ENCODE measurements at places on chromosomes 5 and 9.

DNA sequence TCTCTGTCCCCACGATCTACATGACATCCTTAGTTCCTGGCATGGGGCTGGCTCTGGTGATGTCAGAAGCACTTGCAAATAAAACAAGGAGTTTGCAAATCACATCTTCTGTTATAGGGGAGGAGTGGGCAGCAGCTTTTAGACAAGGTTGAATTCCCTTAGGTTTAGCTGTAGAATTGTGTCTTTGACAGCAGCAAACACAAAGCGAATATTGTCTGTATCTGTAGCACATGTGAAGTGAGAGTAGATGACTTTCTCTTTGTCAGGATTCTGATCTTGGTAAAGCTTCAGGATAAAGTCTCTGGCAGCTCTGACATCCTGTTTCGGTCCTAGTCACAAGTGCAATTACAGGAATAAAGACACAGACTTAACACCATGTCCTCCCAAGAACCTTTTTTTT lies 224.3 kb downstream of the GNA14 start:
- no peak for DNase-seq

- DNase-seq, result no peak
These were observed 516.3 kb upstream of the DAP start for GRCh38 chr5:11277323-11277722.

DNA sequence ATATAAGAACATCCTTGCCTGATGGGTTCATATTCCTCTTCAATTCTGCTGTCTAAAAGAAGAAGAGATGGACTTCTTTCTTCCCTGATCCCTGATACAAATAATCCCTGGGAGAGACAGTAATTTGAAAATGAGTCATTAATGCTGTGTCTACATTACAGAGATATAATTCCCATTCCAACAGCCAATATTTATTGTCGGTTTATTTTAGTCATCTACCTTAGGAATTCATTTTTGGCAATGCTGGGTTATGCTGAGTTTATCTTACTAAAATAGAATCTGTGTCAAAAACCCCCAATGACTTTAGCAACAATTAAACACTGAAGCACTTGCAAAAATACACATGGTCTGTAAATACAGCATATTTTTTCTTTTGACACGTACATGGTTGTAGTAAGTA lies 23.9 kb downstream of the ZNF474 start:
- no peak for DNase-seq

GRCh38 chr5:178237431-178238312 lies 5.1 kb upstream of the PHYKPL start:
- DNase-seq, result no peak

DNA sequence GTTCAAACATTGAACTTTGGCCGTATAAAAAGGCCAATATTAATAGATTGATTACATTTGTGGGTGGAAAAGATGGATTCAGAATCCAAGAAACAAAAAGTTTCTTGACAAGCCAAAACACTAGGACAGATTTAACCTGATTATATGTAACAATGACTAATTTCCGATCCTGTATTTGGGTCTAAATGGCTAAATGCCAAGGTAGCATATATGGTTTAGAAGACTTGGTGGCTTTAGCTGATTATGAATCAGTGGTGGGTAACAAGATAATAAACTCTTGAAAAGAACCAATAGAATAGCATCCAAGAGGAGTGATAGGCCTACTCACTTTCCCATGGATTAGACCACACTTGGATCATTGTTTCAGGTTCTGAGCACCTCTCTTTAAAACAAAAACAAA lies 21.8 kb upstream of the ANP32B start:
- DNase-seq, result no peak

DNA sequence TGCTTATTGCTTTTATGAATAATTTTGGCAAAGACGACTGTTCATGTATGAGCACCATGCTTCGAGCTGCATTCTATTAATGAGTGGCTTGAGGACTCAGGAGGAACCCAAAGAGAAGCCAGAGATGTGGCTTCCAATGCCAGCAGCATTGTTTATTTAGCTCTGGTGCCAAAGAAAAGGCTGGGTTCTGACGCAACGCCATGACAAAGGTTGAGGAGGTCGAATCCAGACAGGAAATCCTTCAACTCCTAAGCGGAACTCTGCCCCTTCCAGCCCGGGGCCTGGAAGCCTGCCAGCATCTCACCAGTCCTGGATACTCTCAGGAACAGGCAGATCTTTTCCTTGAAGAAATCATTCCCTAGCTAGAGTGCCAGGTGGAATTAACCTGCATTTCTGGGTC lies 104.4 kb downstream of the ARHGAP26 start:
- no peak for DNase-seq

GRCh38 chr5:6454628-6455053 lies 6.0 kb downstream of the UBE2QL1 start:
- no peak for DNase-seq

DNA sequence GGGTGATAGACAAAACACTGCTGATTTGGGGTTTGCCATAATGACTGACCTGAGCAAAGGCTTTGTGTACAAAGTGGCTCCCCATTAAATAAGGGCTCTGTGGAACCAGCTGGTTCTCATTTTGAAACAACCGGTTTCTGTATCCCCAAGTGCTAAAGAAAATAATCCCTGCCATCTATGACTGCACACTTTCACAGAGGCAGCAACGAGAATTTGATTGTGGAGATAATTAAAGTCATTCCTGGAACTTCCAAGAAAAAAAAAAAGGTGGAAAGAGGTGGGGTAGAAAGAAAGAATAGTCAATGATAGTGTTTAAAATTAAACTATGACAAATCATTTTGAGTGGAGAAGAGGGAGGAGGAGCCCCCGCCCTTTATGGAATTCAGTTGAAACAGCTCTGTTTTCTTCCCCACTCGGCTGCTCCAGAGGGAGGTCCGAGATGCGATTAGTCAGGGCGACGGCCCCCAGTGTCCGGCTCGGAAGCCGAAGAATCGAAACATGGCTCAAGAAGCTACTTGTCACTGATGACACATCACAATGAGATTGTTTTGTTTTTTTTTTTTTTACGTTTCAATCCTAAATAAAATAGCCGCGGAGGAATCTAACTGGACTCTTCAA lies 38.4 kb downstream of the EBF1 start:
- no peak for DNase-seq

- no peak for DNase-seq
These were observed 1260.9 kb upstream of the C9orf72 start for GRCh38 chr9:28834156-28834555.

DNA sequence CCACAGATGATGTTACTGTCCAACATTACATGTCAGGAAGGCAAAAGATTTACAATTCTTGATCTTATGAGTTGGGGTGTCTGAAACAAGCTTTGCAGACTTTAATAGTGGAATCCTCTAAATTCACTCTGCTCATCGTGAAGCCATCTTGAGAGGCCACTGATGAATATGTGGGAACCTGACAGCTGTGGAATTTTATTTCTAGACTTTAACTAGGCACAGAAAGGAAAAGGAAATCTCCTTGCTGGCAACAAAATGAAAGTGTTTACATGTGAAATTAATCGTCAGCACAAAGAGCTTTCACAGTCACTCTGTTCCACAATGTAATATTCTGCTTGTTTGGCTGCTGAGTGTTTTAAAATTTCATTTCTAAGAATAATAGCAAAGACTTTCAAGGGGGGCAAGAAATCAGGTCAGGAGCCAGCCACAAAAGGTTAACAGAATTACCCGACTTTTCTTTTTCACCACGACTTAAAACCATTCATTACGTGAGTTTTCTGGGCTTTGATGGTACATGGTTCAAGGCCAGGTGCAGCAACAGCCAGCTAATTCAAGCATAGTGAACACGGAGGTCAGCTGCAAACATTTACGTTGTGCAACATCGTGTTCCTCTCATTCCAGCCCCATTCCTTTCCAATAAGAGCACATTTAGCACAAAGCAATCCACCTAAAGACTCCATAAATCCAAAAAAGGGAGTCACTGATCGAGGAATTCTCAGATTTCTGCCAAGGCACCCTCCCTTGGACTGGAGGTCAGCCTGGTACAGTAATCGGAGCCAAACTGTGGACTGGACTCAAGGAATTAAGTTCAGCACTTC lies 14.6 kb downstream of the NREP start:
- no peak for DNase-seq

DNA sequence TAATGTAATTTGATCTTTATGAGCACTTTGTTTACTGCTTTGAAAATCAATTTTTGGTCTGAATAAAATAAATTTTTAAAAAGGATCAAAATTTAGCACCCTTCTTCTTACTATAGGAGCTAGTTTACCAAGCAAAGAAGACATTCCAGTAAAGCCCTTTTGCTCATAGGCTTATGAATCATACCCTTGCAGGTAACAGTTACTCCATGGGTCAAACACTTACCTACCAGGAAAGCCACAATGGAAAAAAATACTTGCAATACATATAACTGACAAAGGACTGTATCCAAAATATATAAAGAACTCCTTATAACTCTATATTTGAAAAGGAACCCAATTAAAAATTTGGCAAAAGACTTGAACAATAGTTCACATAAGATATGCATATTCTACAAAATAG lies 66.6 kb downstream of the SHOC1 start:
- DNase-seq, result no peak

- DNase-seq, result no peak
These were observed 47.7 kb upstream of the TMC1 start for GRCh38 chr9:72473474-72474261.

- DNase-seq, result no peak
These were observed 11.8 kb downstream of the IL6ST start for GRCh38 chr5:55982957-55983381.

DNA sequence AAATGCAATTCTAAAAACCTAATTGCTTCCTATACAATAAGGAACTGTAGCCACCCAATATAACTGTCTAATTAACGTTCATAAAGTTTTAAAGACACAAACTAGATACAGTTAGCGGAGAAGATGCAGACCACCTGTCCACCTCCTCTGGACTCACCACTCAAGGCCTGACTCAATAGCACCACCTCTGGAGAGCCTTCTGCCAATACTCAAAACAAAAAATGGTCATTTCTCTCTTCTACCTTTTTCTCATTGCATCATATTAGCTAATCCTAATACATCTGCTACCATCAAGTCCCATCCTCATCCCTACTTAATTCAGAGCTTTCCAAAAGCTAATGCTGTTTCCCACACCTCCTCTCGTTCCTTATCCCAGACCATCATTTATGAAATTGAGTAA lies 159.9 kb downstream of the MLLT3 start:
- DNase-seq, result no peak

DNA sequence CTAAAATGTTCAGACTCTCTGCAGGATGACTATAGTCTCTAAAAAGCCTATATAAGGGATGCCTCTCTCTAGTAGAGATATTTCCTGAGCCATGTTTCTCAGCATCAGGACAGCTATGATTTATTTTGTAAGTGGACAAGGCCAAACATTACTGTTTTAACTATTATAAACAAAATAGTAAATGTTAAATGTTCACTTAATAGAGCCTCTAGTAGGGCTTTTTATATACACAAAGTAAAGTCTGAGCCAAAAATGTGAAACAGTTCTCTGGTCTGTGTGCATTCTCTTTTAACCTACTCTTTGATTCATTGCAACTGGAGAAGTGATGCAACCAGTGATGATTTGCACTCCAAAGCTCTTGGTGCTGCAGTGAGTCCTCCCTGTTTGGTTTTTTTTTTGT lies 220.5 kb downstream of the GDNF start:
- no peak for DNase-seq

DNA sequence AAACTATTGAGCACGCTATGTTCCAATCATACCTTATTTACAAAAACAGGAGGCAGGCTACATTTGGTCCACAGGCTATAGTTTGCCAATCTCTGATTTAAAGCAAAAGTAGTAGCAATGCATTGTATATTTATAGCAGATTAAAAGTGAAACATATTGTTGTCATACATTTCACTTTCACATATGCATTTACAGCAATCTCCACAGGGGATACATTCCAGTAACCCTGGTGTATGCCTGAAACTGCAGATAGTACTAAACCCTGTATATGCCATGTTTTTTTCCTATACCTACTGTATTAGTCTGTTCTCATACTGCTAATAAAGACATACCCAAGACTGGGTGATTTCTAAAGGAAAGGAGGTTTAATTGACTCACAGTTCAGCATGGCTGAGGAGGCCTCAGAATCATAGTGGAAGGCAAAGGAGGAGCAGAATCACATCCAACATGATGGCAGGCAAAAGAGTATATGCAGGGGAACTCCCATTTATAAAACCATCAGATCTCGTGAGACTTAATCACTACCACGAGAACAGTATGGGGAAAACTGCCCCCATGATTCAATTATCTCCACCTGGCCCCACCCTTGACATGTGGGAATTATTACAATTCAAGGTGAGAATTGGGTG lies 5.9 kb upstream of the CSF1R start:
- no peak for DNase-seq

- DNase-seq, result no peak
These were observed 48.1 kb downstream of the FNBP1 start for GRCh38 chr9:129994882-129995281.

GRCh38 chr5:104088876-104089778 lies 526.5 kb upstream of the NUDT12 start:
- no peak for DNase-seq

DNA sequence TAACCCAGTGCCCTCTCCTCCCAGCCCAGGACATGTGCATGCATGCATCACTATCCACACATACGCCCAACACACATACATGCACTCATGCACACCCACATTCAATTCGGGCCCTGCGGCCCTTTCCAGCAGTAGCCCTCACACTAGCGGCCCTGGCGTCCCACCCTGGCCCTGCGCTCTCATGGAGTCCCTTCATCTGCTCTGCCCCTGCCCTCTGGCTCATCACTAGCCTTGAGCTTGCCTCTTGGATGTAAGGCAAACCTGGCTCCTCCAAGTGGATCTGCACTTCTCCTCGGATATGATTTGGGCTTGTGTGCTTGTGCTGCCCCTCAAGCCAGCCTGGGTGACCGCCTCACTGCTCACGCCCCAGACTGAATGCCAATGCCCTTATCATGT lies 147.2 kb downstream of the SEC61B start:
- no peak for DNase-seq

DNA sequence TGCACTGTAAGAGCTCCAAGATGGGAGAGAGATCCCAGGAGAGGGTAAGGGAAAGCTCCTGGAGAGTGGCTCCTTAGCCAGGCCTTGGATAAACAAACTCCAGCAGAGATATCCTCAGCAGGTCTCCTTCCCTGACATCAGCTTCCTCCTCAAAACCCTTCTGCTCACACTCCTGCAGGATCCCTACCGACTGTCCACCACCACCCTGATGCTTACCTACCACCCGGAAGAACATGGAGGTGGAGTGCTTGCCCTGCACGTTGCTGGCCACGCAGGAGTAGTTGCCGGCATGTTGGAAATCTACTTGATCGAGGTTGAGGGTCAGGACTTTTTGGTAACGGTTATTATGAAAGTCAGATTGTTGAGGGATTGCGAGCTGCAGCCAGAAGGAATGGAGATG lies 9.3 kb downstream of the CSF1R start:
- no peak for DNase-seq

- peak; percentile 65 for DNase-seq
These were observed 319.2 kb downstream of the GADD45G start for GRCh38 chr9:89923961-89924504.

GRCh38 chr9:136935651-136936050 lies 8.9 kb downstream of the FBXW5 start:
- no peak for DNase-seq
